ENCODE measurements at places on chromosomes 1 and 21. TPM values are rescaled to one million over a fixed set of nuclear protein-coding genes. Genes with fewer than 3 reads are reported as not detected.

DNA sequence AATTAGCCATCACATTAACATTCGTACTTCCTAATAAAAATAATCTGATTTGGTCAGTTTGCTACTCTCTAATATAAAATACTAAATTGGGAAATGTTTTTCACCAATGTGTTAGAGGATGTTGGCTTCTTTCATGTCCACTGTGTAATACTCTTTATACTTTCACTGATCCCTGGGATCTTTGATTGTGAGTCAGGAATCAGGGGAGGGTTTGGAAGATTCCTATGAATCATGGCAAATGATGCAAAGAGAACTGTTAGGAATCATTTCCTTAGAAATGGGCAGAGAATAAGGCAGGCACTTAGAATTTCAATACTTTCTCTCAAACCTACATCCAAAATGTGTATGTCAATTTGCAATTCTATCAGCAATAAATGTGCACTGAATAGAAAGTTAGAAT is 31.0 kb downstream of the KRTAP24-1 start:
- no peak for DNase-seq

GRCh38 chr1:75529488-75529887 is 81.4 kb downstream of the SLC44A5 start:
- no peak for DNase-seq

GRCh38 chr1:201551877-201552731 is 13.2 kb downstream of the NAV1 start:
- DNase-seq, result no peak

DNA sequence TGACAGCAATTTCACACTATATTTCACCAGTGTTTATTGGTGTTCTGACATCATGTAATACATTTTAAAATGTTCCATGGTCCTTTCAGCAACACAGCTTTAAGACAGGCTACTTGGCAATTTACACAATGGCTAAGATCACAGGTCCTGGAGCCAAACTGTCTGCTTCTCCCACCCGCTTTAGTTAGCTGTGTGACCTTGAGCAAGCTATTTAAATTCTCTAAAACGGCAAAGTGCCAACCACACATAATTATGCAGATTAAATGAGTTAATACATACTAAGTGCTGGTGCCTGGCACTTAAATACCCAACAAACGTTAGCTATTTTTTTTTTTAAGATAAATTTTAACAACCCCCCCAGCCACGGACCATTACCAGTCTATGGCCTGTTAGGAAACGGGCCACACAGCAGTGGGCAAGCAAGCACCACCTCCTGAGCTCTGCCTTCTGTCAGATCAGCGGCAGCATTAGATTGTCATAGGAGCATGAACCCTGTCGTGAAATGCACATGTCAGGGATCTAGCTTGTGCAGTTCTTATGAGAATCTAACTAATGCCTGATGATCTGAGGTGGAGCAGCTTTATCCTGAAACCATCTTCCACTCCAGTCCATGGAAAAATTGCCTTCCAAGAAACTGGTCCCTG is 26.9 kb downstream of the SOD1 start:
- no peak for DNase-seq

GRCh38 chr1:223344491-223344890 is 19.5 kb downstream of the SUSD4 start:
- no peak for DNase-seq

- no peak for DNase-seq
Observed at GRCh38 chr1:37274938-37275631, 199.3 kb upstream of the ZC3H12A start.

DNA sequence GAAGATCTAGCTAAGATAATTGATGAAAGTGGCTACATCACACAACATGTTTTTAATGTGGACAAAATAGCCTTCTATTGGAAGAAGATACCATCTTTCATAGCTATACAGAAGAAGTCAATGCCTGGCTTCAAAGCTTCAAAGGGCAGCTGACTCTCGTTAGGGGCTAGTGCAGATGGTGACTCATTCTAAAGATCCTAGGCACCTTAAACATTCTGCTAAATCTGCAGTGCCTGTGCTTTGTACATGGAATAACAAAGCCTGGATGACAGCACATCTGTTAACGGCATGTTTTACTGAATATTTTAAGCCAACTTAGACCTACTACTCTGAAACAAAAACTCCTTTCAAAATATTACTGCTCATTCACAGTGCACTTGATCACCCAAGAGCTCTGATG is 65.6 kb upstream of the USP24 start:
- DNase-seq, result no peak

DNA sequence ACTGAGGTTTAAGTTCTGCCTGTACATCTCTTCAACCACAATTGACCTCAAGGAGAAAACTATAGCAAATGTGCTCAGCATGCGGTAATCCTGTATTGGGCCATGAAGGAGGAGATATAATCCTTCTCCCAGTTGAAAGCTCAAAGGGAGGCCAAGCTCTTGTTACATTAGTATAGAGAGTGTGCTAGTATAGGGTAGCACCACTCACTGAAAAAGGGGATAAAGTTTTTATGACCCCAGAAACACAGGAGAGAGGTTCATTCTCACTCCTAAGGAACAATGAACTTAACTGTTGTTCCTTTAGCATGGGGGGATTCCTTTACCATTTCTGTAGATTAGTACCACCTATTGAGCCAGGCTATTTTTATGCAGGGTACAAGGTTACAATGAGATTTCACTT is 267.7 kb downstream of the LRRIQ3 start:
- no peak for DNase-seq

- DNase-seq, result no peak
Observed at GRCh38 chr1:194975913-194976312, 1632.3 kb downstream of the KCNT2 start.

- no peak for DNase-seq
Observed at GRCh38 chr1:22507587-22507986, 55.7 kb upstream of the EPHA8 start.

- DNase-seq, result no peak
Observed at GRCh38 chr1:212892108-212892507, 34.0 kb downstream of the FLVCR1 start.

GRCh38 chr1:59020151-59020997 is 236.5 kb upstream of the JUN start:
- no peak for DNase-seq

DNA sequence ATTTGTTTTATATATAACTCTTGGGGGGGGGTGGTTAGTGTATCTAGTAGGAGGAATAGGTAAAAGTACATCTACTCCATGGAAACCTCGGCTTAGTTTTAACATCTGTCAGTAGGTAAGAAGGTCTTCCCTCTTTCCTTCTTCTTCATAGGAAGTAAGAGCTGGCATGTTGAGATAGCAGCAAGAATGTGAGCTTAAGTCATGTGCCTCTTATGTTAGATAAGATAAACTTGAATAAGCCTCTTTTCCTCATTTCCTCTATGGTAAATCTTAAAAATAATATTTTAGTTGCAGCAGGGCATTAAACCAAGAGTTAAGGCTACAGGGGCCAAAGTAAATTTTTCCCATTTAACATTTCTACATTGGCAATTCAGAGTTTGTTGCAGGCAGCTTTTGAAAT is 100.4 kb downstream of the MAP3K21 start:
- no peak for DNase-seq

DNA sequence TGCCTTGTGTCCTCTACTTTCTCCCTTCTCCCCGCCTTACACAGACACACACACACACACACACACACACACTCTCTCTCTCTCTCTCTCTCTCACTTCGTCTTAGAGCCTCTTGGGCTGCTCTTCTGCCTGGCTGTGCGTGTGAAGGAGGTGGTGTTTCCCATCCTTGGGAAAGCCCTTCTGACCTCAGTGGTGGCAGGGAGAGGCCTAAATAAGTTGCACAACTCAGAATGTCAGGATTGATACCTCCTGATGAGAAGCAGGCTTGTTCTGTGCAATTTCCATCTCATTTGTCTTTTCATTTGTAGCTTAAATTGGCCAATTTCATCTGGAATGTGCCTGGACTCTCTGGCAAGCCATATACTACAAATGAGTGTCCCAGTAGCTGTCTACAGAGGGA is 25.0 kb downstream of the LRRN2 start:
- no peak for DNase-seq

DNA sequence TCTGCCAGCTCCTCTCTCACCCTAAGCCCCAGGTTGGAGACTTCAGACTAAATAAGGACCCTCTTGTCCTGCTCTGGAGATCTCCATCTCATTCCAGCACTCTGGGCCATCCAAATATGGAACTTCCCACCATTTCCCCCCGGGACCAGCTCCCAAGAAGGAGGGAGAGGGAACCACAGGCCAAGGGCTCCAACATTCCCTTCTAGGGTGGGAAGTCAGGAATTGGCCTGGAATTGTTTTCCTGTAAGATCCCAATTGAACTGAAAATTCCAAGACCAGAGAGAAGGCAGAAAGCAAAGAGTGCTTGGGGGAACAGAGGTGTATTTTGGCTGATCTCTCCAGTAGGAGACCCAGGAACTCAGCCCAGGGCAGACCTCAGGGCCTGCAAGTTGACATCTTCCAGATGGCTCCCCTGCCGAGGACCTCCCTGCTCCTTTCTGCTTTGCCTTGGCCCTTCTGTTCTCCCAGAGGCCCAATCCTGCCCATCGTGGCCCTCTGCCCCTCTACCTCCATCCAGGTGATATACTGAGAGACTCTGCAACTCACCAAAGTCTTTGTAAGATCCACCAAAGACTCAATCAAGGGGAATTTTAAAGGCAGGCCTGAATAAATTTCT is 14.9 kb downstream of the CSRP1 start:
- DNase-seq, result no peak

DNA sequence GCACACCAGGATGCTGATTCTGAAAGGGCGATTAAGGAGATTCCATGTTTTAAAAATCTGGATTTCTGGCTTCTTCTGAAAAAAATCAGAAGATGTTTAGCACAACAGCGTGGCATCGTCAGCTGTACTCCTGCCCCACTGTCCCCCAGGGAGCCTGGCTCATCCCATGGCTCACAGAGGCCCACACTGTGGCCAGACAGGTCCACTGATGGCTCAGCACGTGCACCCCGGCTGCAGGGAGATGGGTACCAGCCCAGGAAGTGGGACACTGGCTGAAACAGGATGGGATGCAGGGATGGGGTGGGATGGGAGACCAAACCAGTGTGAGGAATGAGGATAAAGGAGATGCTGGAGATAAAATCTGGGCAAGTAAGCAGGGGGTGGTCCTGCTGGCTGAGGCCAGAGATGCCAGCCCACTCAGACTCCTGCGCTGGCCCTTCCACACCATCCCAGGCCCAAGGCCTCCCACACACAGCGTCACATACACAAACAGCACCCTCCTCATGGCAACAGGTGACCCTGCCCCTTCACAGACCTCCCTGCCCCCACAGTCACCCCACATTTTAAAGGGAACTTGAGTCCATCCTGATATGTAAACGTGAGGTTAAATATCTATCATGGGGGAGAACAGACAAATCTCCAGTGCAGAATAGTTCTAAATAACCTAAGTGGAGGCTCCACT is 23.9 kb upstream of the SAMD11 start:
- no peak for DNase-seq

GRCh38 chr1:200954434-200954833 is 59.7 kb downstream of the INAVA start:
- no peak for DNase-seq

GRCh38 chr1:196063294-196063693 is 544.9 kb downstream of the KCNT2 start:
- no peak for DNase-seq

DNA sequence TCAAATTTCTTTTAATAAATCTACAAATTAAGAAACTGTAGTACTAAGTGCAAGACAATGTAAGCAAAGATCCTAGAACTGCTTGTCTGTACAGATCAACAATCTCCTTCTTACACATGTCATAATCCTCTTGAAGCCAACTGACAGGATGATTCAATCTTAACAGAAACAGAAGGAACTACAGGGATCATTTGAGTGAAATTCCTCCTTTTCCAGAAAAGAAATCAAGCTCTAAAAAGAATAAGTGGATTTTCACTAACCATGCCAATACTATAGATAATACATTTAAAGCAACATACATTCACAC is 53.2 kb downstream of the RAB3GAP2 start:
- DNase-seq, result no peak

DNA sequence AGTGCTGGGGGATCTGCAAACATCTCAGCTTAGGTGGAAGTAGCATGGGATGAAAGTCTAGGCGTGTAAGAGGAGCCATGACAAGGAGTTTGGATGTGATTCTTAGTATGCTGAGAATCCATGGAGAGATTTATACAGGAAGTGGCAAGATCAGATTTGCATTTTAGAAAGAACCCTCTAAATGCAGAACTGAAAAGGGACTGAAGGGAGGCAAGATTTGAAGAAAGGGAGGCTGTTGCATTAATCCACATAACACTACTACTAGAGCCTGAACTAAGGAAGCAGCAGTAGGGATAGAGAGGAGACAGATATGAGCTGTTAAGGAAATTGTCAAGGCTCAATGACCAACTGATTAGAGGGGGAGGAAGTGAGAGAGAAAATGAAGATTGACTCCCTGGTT is 9.8 kb downstream of the C1orf74 start:
- DNase-seq, result no peak

MPL gene
- 0.78 TPM for polyA plus RNA-seq

PCP4L1 gene
- polyA plus RNA-seq, result 1.1 TPM

GLRX2 gene
- 12.3 TPM for polyA plus RNA-seq

SYCP1 gene
- polyA plus RNA-seq, result 0.30 TPM

SLC30A2 gene
- polyA plus RNA-seq, result 5.4 TPM

HCRTR1 gene
- polyA plus RNA-seq, result 0.31 TPM

GBP7 gene
- 0.16 TPM for polyA plus RNA-seq

ACTL8 gene
- polyA plus RNA-seq, result not detected

Measured in renal pelvis (tissue), 12 donors.